ENCODE measurements at places on chromosomes 12 and 14. TPM values are rescaled to one million over a fixed set of nuclear protein-coding genes. Genes with fewer than 3 reads are reported as not detected.

DNA sequence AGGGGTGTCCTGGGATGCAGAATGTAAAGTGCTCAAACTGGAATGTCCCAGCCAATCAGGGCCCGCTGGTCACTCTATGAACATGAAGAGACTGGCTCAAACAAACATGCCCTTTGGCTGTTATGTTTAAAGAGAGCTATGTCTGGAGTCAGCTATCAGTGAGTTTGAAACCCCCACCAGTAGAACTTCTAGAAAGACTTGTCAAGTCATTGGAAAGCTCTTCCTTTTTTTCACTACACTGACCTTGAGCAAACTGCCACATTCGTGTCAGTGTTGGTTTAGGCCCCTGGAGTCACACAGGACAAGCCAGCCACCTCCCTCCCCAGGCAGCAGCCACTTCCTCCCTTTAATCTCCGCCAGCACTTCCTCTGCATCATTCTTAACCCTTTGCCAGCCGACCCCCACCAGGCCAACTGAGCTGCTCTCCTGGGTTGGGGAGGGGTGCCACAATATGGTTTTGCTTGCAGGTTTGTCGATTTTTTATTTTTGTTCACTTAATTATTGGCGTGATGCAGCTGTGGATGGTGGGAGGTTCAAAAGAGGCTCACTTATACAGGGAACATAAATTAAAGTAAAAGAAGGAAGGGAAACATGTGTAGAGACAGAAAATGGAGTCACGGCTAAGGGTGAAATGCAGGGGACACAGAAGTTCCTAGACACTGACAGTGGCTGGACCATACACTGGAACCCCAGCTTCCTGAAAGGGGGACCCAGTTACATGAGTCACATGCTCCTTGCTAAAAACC is 25.3 kb downstream of the CMKLR1 start:
- H3K4me3 ChIP-seq = no peak overlapping the region
- H3K27me3 ChIP-seq = no peaks in the 10 kb centered on the region
- H3K4me1 ChIP-seq = peaks cover 17% of the 10 kb centered on the region
- no peaks in the 10 kb centered on the region for H3K36me3 ChIP-seq
- no peak for DNase-seq

- H3K36me3 ChIP-seq = no peaks in the 10 kb centered on the region
- peak overlapping the region; percentile 72 for H3K27ac ChIP-seq
- H3K27me3 ChIP-seq = no peaks in the 10 kb centered on the region
- no peak for DNase-seq
- no peaks in the 10 kb centered on the region for H3K4me1 ChIP-seq
Measured at GRCh38 chr12:2614341-2614740, 180.4 kb upstream of the FKBP4 start.

Gene TSPAN19
- total RNA-seq = not detected

- no peak overlapping the region for H3K4me3 ChIP-seq
- H3K36me3 ChIP-seq = no peaks in the 10 kb centered on the region
- H3K4me1 ChIP-seq = no peaks in the 10 kb centered on the region
- H3K27ac ChIP-seq = no peak overlapping the region
- H3K27me3 ChIP-seq = no peaks in the 10 kb centered on the region
- no peak for DNase-seq
Measured at GRCh38 chr14:105536051-105536450, 9.7 kb downstream of the TMEM121 start.

DNA sequence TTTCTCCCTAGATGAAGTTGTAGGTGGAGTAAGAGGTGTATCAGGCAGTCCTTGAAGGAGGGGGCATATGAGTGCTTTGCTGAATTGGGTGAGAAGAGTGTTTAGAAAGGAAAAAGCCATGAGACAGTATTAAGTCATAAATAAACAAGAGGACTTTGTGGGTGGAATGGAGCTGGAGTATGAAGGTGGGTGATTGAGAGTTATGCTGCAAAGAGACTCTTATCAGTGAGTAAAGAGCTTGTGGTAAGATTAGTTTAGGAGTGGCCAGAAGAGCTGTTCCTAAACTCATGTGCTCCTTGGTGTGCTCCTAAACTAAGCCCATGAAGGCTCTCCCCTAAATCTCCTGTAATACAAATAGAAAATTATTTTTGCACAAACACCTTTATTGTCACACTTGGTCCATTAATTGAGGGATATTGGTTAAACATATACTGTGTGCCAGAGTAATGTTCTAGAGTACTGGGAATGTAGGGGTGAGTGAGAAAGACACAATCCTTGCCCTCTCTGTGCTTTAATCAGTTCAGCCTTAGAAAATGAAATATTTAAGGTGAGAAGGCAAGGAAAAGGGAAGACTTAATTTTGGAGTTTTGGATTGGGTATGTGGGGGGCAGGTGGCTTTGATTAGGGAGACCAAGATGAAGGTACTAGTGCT is 9.8 kb downstream of the CHPT1 start:
- no peaks in the 10 kb centered on the region for H3K36me3 ChIP-seq
- DNase-seq = no peak
- no peaks in the 10 kb centered on the region for H3K27me3 ChIP-seq

Gene ARHGEF25
- 91.4 TPM for total RNA-seq

DNA sequence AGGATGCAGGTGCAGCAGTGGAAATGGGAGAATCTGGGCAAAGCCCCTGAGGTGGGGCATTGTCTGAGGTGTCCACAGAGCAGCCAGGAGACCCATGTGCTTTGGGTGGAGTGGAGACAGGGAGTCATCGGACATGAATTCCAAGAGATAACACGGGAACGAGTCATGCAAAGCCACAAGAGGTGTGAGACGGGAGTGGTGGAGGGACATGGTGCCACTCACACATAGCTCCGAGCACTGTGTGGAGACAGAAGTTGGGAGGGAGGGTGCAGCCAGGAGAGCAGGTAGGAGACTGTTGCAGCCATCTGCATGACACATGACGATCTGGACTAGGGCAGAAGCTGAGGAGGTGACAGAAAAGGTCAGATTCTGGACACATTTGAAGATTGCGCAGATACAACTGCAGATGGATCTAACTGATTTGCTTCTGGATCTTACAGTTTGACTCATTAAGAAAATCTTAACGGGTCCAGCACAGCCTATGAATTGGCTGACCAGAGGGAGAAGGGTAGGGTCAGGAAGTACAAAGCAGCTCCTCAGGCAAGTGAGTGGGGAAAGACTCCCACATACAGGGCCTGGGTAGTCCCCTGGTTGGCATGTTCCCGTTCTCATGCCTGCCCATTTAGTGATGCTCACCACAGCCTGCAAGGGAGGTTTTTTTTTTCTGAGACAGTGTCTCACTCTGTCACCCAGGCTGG is 379.8 kb downstream of the FUT8 start:
- no peaks in the 10 kb centered on the region for H3K4me1 ChIP-seq
- H3K27me3 ChIP-seq = no peaks in the 10 kb centered on the region
- DNase-seq = no peak
- H3K27ac ChIP-seq = no peak overlapping the region
- no peaks in the 10 kb centered on the region for H3K36me3 ChIP-seq

DNA sequence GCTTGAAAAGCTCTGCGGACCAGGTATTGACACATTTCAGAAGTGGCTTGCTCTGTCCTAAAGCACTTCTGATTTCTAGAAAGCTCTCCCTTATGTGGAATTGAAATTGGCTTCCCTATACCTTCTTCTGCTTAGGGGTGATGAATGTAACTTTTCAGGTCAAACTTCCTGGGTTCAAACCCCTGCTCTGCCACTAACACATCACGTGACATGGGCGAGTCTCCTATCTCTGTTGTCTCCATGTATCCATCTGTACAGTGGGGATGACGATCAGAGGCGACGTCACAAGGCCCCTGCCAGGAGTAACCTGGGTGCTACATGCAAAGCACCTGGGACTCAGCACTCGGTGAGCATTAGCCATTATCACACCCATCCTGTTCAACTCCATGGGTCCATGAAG is 73.7 kb upstream of the PIWIL1 start:
- no peak overlapping the region for H3K27ac ChIP-seq
- H3K4me3 ChIP-seq = no peak overlapping the region
- no peaks in the 10 kb centered on the region for H3K4me1 ChIP-seq

Gene BEST3
- total RNA-seq = not detected

- no peak overlapping the region for H3K4me3 ChIP-seq
- H3K4me1 ChIP-seq = no peaks in the 10 kb centered on the region
- H3K36me3 ChIP-seq = no peaks in the 10 kb centered on the region
- DNase-seq = no peak
Measured at GRCh38 chr12:79406993-79407392, 283.8 kb downstream of the PAWR start.

DNA sequence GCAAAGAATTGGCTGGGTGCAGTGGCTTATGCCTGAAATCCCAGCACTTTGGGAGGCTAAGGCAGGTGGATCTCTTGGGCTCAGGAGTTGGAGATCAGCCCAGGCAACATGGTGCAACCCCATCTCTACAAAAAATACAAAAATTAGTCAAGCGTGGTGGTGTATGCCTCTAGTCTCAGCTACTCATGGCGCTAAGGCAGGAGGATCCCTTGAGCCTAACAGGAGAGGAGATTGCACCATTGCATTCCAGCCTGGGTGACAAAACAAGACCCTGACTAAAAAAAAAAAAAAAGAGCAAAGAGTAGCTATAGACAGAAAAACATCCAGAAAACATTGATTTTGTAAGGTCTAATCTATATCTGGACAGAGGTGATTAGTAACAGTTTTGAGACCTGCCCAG is 25.0 kb downstream of the KIF21A start:
- no peaks in the 10 kb centered on the region for H3K36me3 ChIP-seq
- H3K27ac ChIP-seq = no peak overlapping the region
- no peaks in the 10 kb centered on the region for H3K27me3 ChIP-seq

Gene IPO4
- total RNA-seq = 33.7 TPM

Gene HVCN1
- total RNA-seq = 18.1 TPM

Gene C12orf56
- not detected for total RNA-seq

Gene CACNA2D4
- total RNA-seq = 4.1 TPM

- no peaks in the 10 kb centered on the region for H3K27me3 ChIP-seq
- H3K27ac ChIP-seq = no peak overlapping the region
- no peak for DNase-seq
- no peak overlapping the region for H3K4me3 ChIP-seq
- H3K4me1 ChIP-seq = no peaks in the 10 kb centered on the region
- H3K36me3 ChIP-seq = no peaks in the 10 kb centered on the region
Measured at GRCh38 chr12:13780453-13780852, 200.9 kb downstream of the GRIN2B start.

DNA sequence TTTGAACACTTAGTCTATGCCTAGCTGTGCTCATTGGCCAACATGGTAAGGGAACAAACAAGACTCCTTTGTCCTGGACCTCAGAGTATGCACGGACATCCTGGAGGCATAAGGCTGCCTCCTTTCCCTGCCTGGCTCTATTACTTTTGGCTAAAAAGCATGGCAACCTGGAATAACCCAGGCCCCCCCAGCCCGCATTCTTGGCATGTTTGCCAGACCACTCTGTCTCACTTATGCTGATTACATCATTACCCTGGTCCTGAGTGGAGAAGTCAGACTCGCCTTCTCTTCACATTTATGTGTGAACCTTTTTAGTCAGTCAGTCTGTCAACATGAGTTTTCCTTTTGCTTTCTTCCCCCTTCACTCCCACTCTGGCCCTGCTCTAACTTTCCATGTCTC is 58.0 kb upstream of the ELK3 start:
- no peaks in the 10 kb centered on the region for H3K36me3 ChIP-seq
- no peaks in the 10 kb centered on the region for H3K27me3 ChIP-seq
- no peak for DNase-seq
- H3K4me3 ChIP-seq = no peak overlapping the region
- H3K4me1 ChIP-seq = no peaks in the 10 kb centered on the region

Data from uterus (tissue), 4 donors.